Activated CD4-positive, alpha-beta T cell treated with anti-CD3 and anti-CD28 coated beads, Interleukin-2, amount 10 ng/mL, durations not matched to agents 7 days and 5 days (primary cell): ENCODE measurements at places on chromosomes 5 and 9. TPM values are rescaled to one million over a fixed set of nuclear protein-coding genes. Genes with fewer than 3 reads are reported as not detected.
A peak's percentile ranks its signal among the peaks of the same experiment; 100 is the strongest.

DNA sequence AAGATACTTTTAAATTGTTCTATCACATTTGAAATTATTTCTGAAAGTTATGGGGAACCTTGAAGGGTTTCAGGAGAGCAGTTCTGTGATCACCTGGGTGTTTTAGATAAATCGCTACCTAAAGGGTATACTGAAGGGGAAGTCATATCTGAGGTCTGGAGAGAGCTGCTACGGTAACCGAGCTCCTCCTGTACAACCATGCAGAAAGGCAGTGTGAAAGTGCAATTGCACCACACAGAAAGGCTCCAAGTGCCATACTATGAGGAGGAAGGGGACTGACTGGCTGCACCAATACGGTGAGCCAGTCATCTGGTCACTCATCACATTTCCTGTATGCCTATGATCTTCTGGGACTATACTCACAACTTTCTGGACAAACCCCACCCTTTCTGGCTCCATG, 241.4 kb upstream of the SLC24A2 start:
- DNase-seq: no peak

DNA sequence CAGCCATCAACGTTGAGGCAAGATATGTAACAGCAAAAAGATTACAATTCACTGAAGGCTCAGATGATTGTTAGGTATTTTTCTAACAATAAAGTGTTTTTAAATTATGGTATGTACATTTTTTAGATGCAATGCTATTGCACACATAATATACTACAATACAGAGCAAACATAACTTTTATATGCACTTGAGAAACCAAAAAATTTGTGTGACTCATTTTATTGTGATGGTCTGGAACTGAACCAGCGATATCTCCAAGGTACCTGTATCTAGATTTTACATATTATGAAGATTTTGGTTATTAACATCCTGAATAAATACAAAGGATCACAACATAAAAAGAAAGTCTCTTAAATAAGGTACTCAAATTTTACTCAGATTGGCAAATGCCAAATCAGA, 41.3 kb downstream of the TBCA start:
- no peak for DNase-seq

DNA sequence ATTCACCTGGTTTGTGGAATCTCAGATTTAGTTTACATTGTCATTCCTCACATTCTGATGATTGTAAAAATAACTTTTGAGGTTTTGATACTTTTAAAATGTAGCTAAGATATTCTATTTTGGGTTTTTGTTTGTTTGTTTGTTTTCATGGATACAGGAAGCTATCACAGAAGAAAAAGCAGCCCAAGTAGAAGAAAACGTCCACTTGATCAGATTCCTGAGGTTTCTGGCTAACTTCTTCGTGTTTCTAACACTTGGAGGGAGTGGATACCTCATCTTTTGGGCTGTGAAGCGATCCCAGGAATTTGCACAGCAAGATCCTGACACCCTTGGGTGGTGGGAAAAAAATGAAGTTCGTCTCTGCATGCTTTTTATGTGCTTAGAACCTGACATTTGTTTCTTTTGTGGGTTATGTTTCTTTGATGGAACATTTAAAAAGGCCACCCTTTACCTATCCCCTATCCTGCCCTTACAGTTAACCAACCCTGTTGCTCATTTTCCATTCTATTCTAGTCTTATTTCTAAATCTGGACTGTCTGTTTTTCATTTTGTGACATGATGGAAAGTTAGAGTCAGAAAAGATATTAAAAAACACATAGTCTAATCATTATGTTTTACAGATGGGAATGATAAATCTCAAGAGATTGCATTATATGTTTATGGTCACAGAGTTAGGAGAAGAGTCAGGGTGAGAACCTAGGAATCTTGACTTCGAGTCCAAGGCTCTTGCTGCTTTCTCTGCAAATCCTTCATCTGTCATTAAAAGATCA, 163.7 kb downstream of the ALDH1A1 start:
- no peak for DNase-seq

GRCh38 chr9:134616341-134616740, 25.3 kb upstream of the COL5A1 start:
- DNase-seq: no peak

DNA sequence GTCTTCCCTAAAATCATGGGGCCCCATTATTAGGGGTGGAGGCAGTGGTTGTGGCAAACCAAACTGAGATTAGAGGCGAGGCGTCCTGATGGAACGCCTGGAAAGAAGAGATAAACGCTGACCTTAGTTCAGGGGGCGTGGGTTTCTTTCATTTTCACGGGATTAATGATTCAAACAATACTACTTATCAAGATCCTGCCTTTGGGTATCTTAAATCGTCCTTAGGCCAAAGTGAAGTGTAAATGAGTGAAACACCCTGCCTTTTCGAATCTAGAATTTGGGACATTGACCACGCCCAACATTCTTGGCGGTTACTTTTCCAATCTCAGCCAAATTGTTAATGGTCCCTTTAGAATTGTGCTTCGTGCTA, 1.0 kb upstream of the UBTD2 start:
- DNase-seq: no peak

DNA sequence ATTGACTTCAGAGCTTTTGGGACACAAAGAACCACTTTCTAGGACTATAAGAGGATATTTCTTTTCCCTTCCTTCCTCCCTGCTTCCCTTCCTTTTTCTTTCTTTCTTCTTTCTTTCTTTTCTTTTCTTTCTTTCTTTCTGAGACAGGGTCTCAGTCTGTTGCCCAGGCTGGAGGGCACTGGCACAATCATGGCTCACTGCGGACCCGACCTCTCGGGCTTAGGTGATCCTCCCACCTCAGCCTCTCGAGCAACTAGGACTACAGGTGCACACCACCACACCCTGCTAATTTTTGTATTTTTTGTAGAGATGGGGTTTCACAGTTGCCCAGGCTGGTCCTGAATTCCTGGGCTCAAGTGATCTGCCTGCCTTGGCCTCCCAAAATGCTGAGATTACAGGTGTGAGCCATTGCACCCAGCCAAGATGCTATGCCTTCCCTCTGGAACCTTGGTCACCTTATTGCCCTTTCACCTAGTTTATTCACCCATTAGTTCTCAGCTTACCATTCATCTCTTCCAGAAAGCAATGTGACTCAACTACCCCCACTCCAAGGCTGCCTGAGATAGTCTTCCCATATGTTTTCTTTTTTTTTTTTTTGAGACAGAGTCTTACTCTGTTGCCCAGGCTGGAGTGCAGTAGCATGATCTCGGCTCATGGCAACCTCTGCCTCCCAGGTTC, 10.1 kb downstream of the PLIN2 start:
- no peak for DNase-seq

GRCh38 chr9:1869843-1870242, 145.3 kb upstream of the SMARCA2 start:
- peak; percentile 36 for DNase-seq

DNA sequence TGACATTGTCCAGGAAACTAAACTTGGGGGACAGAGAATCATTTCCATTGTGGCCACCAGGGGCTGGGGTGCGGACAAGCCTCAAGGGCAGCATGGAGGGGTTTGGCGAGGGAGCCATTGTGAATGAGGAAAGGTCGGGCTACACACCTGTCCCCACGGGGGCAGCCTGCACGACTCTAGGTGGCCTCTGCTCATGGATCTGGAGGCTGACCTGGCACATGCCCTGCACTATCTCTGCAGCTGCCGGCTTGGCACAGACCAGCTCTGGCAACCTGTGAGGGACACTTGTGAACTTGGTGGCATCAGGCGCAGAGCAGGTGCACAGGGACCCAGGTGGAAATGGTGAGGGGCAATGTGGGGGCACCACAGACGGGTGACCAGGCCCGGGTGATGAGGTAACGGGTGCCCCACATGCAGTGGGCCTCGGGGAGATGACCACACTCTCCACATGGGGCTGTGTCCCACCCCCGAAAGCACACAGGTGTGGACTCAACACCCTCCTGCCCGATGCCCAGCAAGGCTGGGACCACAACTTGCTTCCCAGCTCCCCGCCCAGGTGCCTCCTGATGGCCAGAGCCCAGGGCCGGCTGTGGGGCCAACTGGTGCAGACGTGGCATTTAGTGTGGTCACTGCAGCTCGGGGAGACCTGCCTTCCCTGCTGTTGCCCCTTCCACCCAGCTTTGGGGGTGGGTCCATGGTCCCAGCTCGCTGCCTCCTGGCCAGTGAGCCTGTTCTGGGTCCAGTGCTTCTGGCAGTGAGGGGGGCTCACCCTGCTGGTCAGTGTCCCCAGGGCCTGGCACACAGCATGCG, 60.9 kb upstream of the UBAC1 start:
- DNase-seq: no peak

The TOR4A gene
- 6.0 TPM for total RNA-seq

DNA sequence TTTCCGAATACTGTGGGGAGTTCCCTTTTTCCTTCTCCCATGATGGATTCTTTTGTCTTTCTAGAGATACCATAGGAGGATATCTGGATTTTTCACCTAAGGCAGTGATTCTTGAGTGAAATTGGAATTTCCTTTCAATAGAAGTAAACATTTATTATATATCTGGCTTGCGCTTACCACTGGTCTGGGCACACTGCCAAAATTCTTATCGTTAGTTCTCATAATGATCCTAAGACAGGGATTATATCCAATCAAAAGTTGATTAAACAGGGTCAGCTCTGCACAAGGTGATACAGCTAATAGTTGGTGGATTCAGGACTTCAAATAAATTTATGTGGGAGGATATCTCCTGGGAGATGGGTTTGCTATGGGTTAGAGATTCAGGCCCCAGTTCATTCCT, 9.6 kb downstream of the TLE4 start:
- no peak for DNase-seq

The TAF11L5 gene
- not detected for total RNA-seq

GRCh38 chr9:88932766-88933165, 58.5 kb upstream of the S1PR3 start:
- DNase-seq: no peak

The PCDHB9 gene
- total RNA-seq: not detected

GRCh38 chr5:87541676-87542075, 128.9 kb upstream of the CCNH start:
- no peak for DNase-seq

The PCDHA9 gene
- total RNA-seq: not detected

DNA sequence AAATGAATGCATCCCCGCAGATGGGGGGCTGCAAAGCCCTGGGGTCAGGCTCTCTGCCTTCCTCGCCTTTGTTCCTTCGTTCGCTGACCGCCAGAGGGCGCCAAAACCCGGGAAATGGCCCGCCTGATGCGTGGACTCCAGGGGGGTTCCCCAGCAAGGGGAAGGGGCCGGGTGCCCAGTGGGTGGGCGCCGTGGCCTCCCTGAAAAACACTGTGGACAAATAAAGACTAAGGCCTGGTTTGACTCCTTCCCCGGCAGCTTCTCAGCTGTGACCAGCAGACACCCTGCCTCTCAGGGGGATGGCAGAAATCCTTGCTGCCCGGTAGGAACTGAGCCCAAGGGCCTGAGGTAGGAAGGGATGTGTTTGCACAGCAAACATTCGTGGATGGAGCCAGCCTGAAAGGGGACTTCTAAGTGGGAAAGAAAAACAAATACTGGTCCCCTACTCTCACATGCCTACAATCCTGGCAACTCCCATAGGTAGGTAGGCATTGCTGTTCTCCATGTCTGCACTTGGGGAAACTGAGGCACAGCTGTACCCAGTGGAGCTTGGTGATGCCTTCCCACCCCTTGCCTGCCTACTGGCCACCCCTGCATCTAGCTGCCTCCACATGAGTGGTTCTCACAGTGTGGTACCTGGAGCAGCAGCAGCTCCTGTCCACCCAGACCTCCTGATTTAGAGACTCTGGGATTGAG, 57.7 kb downstream of the DUSP1 start:
- peak; percentile 72 for DNase-seq

The IFNB1 gene
- total RNA-seq: not detected

DNA sequence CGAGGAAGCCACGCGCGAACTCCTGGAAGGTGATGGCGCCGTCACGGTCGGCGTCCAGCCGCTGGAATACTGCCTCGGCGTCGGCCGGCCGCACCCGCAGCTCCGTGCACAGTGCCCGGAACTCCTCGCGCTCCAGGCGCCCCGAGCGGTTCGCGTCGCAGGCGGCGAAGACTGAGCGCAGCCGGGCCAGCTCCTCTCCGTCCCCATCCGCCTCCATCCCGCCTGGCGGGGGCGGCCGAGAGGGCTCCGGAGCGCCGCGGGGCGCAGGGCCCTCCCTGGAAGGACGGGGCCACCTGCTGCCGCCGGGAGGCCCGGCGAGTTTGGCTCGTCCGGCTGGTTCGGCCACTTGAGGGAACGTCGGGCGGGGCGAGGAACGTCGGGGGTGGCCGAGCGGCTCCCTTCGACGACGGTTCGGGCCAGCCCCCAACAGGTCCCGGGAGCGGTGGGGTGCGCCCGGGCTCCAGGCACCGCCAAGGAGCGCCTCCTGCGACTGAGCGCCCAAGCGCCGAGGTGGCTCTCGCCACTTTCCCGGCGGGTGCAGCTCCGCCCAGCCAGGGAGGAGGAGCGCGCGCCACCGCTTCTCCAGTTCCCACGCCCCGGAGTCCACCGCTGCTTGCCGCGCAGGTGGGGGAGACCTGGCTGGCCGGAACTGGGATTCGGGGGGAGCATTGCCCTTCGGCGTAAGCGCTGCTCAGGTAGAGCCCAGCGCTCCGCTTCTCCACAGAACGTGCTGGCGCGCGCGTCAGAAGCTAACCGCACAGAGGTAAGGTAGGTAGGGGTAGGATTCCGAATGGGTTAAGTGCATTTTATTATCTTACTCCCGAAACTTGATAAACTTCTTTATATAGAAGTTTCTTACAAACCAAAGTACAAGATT, at the start of gene RASEF:
RASEF (minus strand) TSS at position 492 of the 877 bp plus-strand sequence; CDS start at position 217, 275 bp downstream.
- no peak for DNase-seq

The ZNF454 gene
- not detected for total RNA-seq

DNA sequence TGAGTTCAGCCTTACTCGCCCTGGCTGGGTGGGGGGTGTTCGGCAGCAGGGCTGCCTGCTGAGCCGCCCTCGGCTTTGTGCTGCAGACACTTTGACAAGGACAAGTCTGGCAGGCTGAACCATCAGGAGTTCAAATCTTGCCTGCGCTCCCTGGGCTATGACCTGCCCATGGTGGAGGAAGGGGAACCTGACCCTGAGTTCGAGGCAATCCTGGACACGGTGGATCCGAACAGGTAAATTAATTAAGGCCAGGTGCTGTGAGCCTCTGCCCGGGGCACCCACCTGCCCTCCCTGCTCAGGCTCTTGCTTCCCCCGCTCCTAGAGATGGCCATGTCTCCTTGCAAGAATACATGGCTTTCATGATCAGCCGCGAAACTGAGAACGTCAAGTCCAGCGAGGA, 24.2 kb downstream of the DYNC2I2 start:
- DNase-seq: no peak

DNA sequence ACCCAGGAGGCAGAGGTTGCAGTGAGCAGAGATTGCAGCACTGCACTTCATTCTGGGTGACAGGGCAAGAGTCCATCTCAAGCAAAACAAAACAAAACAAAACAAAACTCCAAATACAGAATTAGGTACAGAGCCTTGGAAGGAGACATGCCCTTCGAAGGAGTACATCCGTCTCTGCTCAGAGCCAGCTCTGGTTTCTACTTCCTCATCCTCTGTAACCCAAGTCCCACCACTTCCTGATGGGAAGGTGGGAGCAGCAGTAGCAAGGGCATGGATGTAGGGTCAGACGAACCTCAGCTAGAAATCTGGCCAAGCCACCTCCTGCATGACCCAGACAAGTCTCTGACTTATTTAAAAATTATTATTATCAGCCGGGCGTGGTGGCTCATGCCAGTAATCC, 16.5 kb upstream of the STXBP1 start:
- no peak for DNase-seq
